ENCODE measurements at places on chromosomes 3 and 15.

DNA sequence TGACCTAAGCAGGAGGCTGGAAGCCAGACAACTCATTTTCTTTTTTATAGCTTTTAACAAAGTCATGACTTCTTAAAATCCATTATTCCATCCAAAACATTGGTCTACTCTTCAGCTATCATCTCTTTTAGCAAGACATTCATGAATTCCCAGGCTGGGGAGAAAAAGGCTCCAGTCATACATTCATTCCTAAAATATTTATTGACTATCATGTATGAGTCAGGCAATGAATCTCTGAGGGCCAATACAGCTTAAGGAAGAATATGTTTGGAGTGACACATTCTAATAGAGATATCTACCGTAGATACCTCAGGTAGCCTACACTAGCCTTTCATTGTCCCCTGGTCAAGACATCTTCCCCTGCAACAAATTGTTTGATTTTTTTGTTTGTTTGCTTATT lies 196.4 kb upstream of the NANOGP8 start:
- DNase-seq = no peak

GRCh38 chr15:52805351-52806283 lies 15.5 kb upstream of the ONECUT1 start:
- DNase-seq = peak; percentile 8

DNA sequence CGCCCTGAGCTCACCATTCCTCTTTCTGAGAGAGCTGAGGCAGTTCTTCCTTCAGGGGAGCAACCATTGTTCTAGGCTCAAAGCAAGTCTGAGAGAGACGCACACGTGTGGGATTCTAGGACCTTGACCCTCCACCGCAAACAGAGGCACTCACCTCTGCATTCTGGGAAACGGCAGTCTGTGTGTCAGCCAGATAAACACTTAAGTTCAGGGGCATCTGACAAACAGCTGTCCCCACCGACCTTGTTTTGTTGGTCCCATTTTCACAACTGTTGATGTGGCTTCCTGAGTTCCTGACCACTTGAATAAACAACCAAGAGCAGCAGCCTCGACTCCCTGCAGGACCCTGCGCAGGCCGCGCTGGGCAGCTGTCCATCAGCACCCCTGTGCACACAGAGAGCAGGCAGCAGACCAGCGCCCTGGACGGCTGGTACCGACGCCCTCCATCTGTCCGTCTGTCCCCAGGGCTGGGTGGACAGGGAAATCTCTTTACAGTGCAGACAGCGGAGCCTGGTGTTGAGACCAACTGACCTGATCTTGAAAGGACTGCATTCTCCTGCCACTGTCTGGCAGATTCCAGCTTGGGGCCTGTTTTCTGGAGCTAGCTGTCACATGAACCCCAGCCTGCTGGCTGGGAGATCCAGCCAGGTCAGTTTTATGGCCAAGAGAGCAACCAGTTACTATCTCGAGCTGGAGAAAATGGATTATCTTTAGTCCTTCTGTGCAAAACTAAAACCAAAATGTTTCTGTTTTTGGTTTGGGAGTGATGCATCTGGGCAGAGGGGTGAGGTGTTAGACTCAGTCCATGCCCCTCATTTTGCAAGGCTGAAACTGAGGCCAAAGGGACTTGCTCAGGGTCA lies 64.2 kb downstream of the FAM43A start:
- no peak for DNase-seq

- no peak for DNase-seq
Measured at GRCh38 chr3:64675687-64676247, 12.0 kb downstream of the ADAMTS9 start.

- DNase-seq = no peak
Measured at GRCh38 chr3:171374661-171375285, 85.4 kb downstream of the TNIK start.

- no peak for DNase-seq
Measured at GRCh38 chr15:26050984-26051383, 187.9 kb upstream of the ATP10A start.

DNA sequence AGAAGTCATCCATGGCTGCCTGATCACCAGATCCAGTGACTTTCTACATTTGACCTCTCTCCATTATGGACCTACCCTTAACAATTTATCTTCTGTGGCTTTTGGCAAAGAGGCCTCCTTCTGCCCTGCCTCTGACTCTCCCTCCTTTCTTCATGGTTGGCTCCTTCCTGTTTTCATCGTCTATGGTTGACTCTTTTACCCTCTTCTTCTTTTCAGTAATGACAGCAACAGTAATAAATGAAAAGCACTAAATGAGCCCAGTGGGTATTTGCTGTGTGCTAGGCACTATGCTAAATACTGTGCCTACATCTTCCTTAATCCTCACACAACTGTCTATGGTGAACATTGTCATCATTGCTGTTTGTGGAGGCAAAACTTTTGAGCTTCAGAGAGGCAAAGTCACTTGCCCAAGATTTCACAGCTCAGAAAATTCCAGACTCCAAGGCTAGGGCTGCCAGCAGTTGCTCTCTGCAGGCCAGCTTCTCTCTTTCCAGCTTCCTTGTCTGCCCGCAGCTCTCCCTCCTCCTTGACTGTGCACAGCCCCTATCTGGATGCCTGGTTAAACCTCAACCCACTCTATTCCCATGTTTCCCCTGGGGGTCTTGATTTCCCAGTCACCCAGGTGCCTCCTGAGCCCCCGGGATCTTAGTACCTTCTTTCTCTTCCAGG lies 24.6 kb downstream of the ITPR1 start:
- DNase-seq = no peak

GRCh38 chr3:127684871-127685707 lies 12.3 kb downstream of the ABTB1 start:
- no peak for DNase-seq

DNA sequence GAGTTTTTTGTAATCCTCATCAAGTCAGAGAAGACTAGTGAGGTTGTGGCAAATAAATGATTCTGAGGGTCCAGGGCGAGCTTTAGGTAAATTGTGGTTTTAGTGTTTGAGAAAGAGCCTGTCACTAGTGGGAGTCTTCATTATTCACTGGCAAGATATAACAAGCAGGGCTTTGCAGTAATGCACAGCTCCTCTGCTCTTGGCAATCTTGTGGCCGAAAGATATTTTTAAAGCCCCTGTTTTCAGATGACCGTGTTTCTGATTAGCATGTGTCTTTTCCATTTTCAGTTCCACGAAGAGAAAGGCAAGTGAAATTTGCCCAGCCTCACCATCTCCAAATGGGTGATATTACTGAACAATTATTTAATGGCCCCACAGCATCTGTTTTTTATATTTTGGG lies 154.0 kb upstream of the BCL6 start:
- no peak for DNase-seq

DNA sequence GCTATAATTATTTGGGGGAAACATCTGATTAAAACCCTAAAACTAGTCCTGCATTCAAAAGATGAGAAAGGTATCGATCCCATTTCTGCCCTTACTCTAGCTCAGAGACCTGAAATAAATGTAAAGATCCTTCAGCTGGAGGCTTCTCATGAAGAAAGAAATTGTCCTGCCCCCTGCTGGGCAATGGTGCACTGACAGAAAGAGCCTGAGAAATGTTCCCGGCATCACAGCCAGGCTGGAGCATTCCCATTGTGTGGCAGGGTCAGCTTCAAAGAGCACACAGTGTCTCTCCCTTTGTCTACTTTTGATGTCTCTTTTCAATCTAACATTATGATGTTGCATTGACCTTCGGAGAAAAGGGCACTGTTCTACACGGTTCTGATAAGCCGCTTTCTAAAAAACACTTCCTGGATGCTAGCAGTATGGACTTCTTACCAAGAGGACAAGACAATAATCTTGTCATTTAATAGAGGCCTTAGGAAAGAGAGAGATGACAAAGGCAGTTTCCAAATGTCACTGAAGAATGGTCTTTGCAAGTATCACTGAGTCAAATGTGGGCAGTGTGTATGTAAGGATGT lies 287.5 kb downstream of the MAGI1 start:
- DNase-seq = no peak

DNA sequence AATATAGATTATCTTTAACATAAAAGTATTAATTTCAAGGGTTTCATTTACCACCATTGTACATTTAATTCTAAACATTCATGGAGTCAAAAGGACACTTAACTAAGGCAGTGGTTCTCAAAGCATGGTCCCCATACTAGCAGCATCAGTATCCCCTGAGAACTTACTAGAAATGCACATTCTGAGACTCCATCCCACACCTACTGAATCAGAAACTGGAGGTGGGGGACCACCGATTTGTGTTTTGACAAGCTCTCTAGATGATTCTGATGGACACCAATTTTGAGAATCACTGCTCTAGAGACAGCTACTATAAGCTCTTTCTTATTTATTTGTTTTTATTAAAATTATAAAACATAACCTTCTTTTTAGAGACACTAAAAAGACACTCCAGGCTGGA lies 34.0 kb downstream of the SENP5 start:
- no peak for DNase-seq

GRCh38 chr3:94115482-94115881 lies 52.6 kb downstream of the NSUN3 start:
- no peak for DNase-seq

- DNase-seq = no peak
Measured at GRCh38 chr15:20344601-20345400, 196.8 kb downstream of the GOLGA6L6 start.

- DNase-seq = no peak
Measured at GRCh38 chr3:73766599-73767381, 142.0 kb upstream of the PDZRN3 start.

- DNase-seq = no peak
Measured at GRCh38 chr3:169161011-169161410, 502.5 kb downstream of the MECOM start.

DNA sequence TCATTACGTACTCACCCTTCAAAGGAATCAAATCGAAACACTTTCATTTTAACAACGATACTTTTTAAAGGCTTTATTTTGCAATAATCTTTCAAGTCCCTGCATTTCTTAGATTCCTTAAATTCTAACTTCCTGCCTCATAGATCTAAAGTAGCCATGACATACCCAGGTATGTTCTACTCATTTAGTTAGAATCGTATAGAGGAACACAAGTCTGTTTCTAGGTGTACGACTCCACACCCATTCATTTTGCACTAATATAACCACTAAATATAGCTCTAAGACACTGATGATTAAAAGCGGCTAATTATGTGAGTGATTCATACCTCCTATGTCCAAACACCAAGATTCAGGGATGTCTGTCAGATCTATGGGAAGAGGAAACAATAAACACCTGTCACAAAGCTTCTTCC lies 1.3 kb downstream of the ATP13A3 start:
- DNase-seq = no peak

DNA sequence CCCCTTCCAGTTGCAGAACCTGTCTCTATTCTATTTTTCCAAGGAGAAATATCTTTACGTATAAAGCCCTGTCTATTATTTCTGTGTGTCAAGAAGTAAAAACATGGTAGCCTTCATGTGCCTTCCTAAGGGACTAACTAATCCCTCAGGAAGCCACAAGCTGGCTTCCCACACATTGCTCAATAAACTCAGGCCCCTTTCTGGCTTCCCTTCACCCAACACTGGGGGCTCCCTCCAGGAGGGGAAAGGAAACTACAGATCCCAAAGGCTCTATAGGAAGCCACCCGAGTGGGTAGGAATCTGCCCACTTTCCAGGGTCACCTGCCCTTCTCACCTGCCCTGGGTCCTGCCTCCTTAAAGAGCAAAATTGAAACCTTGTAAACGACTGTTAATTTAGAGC lies 4.6 kb downstream of the TLE3 start:
- DNase-seq = no peak

DNA sequence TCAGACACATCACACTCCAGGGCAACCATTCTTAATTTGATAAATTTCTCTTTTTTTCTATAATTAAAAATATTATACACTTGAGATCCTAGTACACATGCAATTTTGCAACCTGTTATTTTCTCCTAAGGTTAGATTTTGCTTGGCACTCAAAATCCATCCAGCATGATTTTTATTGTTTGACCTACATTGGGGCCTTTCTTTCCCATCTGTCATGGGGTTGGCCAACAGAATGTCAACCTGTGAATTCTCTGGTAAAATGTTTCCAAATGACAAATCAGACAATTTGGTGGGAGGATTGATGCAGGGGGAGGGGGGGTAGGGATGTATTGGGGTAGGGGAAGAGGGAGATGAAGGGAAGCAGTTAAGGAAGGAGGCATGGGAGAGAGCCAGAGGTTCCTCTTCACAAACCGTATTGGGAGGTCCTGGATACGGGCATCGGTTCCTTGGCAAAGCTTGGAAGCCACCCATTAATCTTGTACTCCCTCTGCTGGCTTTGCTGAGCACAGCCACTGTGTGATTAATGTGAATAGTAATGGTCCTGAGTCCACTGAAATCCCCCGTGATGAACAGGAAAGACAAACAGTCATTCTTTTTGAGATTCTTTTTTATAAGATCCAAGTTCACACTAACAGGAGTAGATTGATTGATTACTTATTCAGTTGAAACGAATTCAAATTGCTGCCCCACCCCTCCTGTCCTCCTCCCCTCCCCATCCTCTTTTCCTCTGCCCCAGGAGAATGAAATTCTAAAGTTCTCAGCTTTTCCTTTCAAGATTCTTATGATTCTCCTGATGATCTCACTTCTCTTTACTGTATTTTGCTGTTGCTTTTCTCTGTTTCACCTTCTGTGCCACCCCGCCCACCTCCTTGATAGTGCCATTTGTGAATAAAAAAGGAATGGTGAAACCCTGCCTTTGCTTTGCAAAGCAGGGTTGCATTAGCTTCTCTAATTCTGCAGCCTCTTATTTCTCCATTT lies 82.2 kb upstream of the SLC25A26 start:
- no peak for DNase-seq

GRCh38 chr3:170059447-170059846 lies 21.7 kb downstream of the GPR160 start:
- DNase-seq = no peak

GRCh38 chr3:167246252-167246651 lies 133.8 kb downstream of the ZBBX start:
- DNase-seq = no peak

- no peak for DNase-seq
Measured at GRCh38 chr15:63340353-63340752, 41.3 kb downstream of the CA12 start.

- peak; percentile 22 for DNase-seq
Measured at GRCh38 chr15:25437777-25438600, 835 bp downstream of the UBE3A start.

GRCh38 chr3:42119561-42120355 lies 28.6 kb downstream of the TRAK1 start:
- DNase-seq = no peak

DNA sequence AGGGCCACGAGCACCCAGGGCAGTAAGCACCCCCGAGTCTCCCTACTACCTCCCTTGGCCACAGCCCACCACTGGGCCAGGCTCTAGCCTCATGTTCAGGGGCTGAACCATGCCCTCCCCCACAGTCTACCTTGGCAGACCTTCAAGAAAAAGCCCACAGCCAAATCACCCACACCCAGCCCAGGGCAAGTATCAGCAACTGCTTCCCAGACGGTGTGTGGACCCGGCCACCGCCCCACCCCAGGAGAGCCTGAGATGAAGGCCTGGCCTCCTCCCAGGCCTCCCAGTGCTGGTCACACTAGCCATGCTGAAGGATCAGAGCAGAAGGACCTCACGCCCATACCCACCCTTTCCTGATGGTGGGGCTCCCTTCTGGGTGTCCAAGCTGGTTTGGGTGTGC lies 92.0 kb upstream of the LINGO1 start:
- DNase-seq = no peak

All from central memory CD8-positive, alpha-beta T cell (primary cell).